Type B pancreatic cell (in vitro differentiated cells): ENCODE measurements at places on chromosomes 16 and 17. TPM values are rescaled to one million over a fixed set of nuclear protein-coding genes. Genes with fewer than 3 reads are reported as not detected.

- H3K36me3 ChIP-seq = no peaks in the 10 kb centered on the region
- DNase-seq = no peak
- H3K4me1 ChIP-seq = peaks cover 29% of the 10 kb centered on the region
- H3K27me3 ChIP-seq = peaks cover 67% of the 10 kb centered on the region
- H3K4me3 ChIP-seq = peak overlapping the region; percentile 91
These were observed 1.8 kb downstream of the SALL1 start for GRCh38 chr16:51149251-51149661.

DNA sequence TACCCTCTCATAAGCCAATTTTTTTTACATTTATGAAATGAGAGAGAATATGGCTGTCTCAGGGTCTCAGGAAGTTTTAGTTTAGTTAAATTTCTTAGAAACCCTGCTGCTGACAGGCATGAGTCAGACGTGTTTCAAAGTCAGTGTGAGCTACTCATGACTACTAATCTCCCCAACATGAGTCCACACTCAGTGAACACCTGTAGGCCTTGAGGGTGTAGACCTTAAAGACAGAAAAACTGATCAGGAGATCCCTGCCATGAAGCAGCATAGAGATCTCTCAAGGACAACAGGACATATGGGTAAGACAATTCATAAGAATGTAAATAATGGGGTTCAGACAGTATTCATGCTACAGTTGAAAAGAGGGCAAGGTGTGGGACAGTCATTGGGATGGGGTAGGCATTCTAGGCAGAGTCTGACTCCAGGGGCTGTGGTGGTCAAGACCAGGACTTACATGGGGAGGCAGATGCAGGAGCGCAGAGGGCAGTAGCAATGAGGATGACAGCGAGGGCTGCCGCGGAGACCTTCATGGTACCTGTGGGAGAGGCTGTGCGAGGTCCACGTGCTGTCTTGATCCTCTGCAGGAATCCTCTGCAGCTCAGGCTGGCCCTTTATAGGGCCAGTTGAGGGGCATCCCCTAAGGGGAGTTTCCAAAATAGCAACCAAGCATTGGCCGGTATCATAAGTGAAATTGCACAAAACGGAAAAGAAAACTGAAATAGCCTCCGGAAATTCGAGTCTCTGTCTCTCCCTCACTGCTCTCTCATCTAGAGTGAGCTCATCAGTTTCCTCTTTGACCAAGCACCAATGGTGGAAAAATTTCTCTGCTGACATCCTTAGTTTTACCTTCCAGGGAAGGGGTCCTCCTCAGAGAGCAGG lies at the start of gene CCL5:
CCL5 (minus strand) TSS at position 588 of the 882 bp plus-strand sequence.
- H3K4me1 ChIP-seq = peaks cover 5% of the 10 kb centered on the region
- H3K4me3 ChIP-seq = no peak within 1 kb of the TSS
- H3K27me3 ChIP-seq = no peaks in the 10 kb centered on the region
- no peak for DNase-seq
- H3K36me3 ChIP-seq = no peaks in the 10 kb centered on the region

DNA sequence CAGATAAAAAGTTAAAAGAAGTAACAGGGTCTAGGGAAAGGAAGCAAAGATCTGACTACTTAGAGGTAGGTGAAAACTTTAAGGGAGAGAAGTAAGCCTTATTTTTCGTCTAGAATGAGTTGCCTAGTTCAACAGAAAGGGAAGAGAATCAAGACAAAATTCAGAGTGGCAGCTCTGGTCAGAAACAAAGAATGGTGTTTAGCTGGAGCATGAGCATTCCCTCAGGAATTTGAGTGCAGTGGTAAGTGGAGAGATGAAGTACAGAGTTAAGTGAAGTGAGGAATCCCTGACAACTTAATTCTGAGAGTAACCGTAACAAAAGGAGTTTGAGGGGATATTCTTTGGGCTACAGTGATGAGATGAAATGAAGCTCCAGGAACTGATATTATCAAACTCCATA lies 11.5 kb downstream of the SMG6 start:
- H3K27ac ChIP-seq = no peak overlapping the region
- DNase-seq = no peak
- no peaks in the 10 kb centered on the region for H3K27me3 ChIP-seq
- H3K4me1 ChIP-seq = peaks cover 11% of the 10 kb centered on the region

DNA sequence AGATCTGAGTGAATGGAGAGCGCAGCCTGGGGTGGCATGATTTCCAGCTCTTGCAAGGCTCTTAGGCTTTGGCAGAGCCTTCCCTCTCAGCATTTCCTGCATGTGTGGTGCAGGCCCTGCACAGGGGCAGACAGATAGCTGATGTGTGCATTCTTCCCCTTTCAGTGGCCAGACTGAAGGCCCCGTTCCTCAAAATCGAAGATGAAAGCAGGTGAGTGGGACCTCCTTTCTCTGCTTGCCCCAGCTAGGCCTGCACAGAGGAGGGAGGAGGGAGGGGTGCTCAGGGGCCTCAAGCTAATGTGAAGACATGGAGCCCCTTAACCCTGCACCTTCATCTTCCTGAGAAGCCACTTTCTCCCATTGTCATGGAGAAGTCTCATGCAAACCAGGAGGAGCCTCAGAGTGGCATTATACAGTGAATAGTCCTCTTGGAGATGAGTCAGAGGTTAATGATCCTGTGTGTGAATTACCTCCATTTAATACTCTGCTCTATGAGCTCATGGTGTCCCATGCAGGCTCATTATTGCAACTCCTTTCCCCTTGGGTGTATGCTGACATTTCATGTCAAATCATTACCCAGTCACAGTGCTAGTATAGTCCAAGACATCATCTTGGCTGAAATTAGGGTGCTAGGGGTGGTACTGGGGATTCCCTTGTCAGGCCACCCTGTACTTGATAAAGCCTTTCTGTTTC lies 20.4 kb upstream of the ADAM11 start:
- DNase-seq = no peak
- no peak overlapping the region for H3K4me3 ChIP-seq
- H3K27me3 ChIP-seq = no peaks in the 10 kb centered on the region
- H3K36me3 ChIP-seq = peaks cover 9% of the 10 kb centered on the region
- no peaks in the 10 kb centered on the region for H3K4me1 ChIP-seq

GRCh38 chr16:63684149-63685101 lies 1437.4 kb downstream of the CDH11 start:
- no peak overlapping the region for H3K4me3 ChIP-seq
- H3K4me1 ChIP-seq = no peaks in the 10 kb centered on the region
- no peaks in the 10 kb centered on the region for H3K27me3 ChIP-seq
- no peak overlapping the region for H3K27ac ChIP-seq

DNA sequence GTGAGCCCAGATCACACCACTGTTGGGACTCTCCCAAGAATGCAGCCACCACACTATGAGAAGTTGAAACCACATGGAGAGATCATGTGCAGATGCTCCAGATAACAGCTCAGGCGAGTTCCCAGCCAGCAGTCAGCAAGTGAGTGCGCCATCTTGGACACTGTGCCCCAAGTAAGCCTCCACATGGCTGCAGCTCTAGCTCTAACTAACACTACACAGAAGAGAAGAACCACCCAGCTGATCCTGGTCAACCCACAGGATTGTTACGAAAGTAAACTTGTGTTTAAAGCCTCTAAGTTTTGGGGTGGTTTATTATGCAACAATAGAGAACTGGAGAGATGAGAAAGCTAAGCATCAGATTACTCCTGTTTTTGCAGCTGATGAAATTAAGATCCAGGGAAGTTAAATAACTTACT lies 25.8 kb downstream of the SLC38A7 start:
- no peaks in the 10 kb centered on the region for H3K27me3 ChIP-seq
- peaks cover 15% of the 10 kb centered on the region for H3K4me1 ChIP-seq
- H3K36me3 ChIP-seq = no peaks in the 10 kb centered on the region
- no peak overlapping the region for H3K4me3 ChIP-seq
- no peak overlapping the region for H3K27ac ChIP-seq
- no peak for DNase-seq

DNA sequence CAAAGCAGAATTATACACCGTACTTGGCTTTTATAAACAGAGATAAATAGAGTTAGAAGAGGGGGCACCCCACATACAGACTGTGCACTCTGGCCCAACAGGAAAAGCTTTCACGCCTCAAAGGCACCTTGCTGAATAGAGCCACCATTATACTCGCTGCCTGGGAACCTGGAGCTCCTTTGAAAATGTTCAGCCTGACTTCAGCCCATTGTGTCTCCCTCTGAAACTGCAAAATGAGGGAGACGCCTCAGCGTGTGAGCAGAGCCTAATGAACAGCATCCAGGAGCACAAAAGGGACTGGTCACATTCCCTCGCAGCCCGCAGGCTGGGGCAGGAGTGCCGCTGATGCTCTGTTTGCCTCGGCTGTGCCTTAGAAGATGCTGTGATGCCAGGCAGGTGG lies 46.3 kb downstream of the ABCC12 start:
- no peak overlapping the region for H3K27ac ChIP-seq
- H3K4me3 ChIP-seq = no peak overlapping the region
- no peaks in the 10 kb centered on the region for H3K4me1 ChIP-seq
- no peak for DNase-seq
- no peaks in the 10 kb centered on the region for H3K36me3 ChIP-seq

GRCh38 chr17:5511401-5512225 lies 25.2 kb downstream of the MIS12 start:
- H3K27me3 ChIP-seq = peaks cover 17% of the 10 kb centered on the region
- H3K4me1 ChIP-seq = no peaks in the 10 kb centered on the region
- no peak for DNase-seq
- no peak overlapping the region for H3K4me3 ChIP-seq

DNA sequence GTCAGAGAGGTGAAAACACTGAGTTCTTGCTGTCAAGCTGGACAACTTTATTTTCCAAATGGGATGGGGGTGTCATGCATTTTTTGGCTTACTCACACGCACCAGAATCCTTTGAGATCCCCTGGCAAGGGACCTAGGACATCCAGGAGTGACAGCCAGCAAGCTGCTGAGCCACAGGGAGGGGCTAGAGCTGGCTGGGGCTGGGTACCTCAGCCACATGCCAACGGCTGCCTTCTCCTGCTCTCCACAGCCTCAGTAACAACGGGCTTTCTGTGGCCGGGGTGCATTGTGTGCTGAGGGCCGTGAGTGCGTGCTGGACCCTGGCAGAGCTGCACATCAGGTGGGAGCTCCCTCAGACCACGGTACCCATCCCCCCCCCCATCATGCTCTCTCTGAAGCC lies 47.6 kb downstream of the NLRC5 start:
- peaks cover 16% of the 10 kb centered on the region for H3K27me3 ChIP-seq
- H3K36me3 ChIP-seq = no peaks in the 10 kb centered on the region
- no peak overlapping the region for H3K4me3 ChIP-seq

DNA sequence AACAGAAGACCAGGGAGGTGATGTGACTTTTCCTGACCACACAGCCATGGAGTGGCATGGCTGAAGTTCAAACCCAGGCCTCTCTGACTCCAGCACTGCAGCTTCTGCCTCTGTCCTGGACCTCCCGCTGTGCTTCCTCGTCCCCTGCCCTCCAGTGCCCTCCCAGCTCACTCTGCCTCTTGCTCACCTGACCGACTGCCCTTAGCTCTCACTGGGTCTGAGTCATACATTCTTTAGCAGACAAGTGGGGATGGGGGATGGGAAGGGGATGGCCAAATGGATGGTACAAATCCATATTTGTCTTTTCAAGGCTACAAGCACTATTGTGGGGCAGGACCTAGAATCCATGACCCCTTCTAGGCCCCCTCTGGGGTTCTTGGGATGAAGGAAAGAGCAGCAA lies 33.0 kb downstream of the PITPNM3 start:
- no peaks in the 10 kb centered on the region for H3K27me3 ChIP-seq
- H3K36me3 ChIP-seq = no peaks in the 10 kb centered on the region
- no peak overlapping the region for H3K4me3 ChIP-seq
- no peak overlapping the region for H3K27ac ChIP-seq

GRCh38 chr16:26806657-26807056 lies 260.1 kb upstream of the C16orf82 start:
- H3K4me1 ChIP-seq = no peaks in the 10 kb centered on the region
- peaks cover 30% of the 10 kb centered on the region for H3K27me3 ChIP-seq
- no peaks in the 10 kb centered on the region for H3K36me3 ChIP-seq
- DNase-seq = no peak
- no peak overlapping the region for H3K27ac ChIP-seq
- no peak overlapping the region for H3K4me3 ChIP-seq

GRCh38 chr16:54165174-54165911 lies 121.2 kb downstream of the IRX3 start:
- DNase-seq = no peak
- H3K4me1 ChIP-seq = peaks cover 5% of the 10 kb centered on the region
- no peak overlapping the region for H3K4me3 ChIP-seq
- no peak overlapping the region for H3K27ac ChIP-seq
- H3K27me3 ChIP-seq = peaks cover 13% of the 10 kb centered on the region
- H3K36me3 ChIP-seq = no peaks in the 10 kb centered on the region

GRCh38 chr16:49504626-49505025 lies 131.0 kb downstream of the C16orf78 start:
- H3K27me3 ChIP-seq = no peaks in the 10 kb centered on the region
- H3K36me3 ChIP-seq = peaks cover 10% of the 10 kb centered on the region
- no peak overlapping the region for H3K4me3 ChIP-seq

GRCh38 chr16:89842471-89843408 lies 14.5 kb downstream of the SPIRE2 start:
- no peak overlapping the region for H3K27ac ChIP-seq
- no peak overlapping the region for H3K4me3 ChIP-seq
- H3K36me3 ChIP-seq = no peaks in the 10 kb centered on the region
- peaks cover 6% of the 10 kb centered on the region for H3K4me1 ChIP-seq
- no peak for DNase-seq

DNA sequence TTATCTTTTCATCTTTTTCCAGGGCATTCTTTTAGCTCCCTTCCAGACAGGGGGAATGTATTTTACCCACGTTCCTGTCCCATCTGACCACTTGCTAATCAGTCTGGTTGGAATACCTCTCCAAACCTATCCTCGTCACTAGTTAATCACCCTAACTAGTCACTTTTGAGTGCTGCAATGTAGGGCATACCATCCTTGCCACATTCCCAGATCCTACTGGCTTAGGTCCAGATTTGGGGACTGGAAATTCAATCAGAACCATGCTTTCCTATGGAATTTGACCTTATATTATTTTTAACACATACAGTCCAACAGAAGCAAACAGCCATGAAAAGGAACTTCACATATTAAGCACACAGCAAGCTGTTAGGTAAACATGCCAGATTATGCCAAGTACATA lies 29.7 kb downstream of the NACA2 start:
- no peak for DNase-seq
- H3K27me3 ChIP-seq = peaks cover 14% of the 10 kb centered on the region
- no peak overlapping the region for H3K27ac ChIP-seq
- no peaks in the 10 kb centered on the region for H3K4me1 ChIP-seq

DNA sequence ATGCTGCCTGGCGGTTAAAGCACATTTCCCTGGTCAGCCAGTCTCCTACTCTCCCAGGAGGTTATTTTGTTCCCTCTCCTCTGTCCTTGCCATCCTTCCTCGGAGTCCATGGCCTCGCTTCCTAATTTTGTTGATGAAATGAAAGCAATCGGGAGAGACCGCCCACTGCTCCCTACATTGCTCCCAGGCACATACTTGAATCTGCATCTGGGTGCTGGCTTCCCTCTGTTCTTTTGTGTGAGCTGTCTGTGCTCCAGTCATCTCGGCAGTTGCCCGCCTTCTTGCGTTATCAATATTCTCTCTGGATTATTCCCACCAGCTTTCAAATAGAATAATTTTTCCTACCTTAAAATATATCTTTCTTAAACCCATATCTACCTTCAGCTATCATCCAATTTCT lies 11.1 kb downstream of the KRT23 start:
- peaks cover 8% of the 10 kb centered on the region for H3K36me3 ChIP-seq
- peaks cover 7% of the 10 kb centered on the region for H3K4me1 ChIP-seq
- no peak overlapping the region for H3K4me3 ChIP-seq
- no peak for DNase-seq
- no peaks in the 10 kb centered on the region for H3K27me3 ChIP-seq

- H3K27ac ChIP-seq = no peak overlapping the region
- H3K36me3 ChIP-seq = no peaks in the 10 kb centered on the region
- peaks cover 9% of the 10 kb centered on the region for H3K4me1 ChIP-seq
- DNase-seq = no peak
- H3K27me3 ChIP-seq = no peaks in the 10 kb centered on the region
These were observed 5.3 kb downstream of the OSGIN1 start for GRCh38 chr16:83958137-83958845.

ABCA6 gene
- 0.36 and 0.48 TPM in 2 replicates for total RNA-seq

TMC8 gene
- 0.85 and 0.90 TPM in 2 replicates for total RNA-seq

FLYWCH2 gene
- 43.1 and 45.9 TPM in 2 replicates for total RNA-seq

KCNH4 gene
- total RNA-seq = not detected in 2 replicates

TBC1D3G gene
- total RNA-seq = not detected in 2 replicates

TSNAXIP1 gene
- 3.9 and 7.2 TPM in 2 replicates for total RNA-seq

KCNJ18 gene
- not detected in 2 replicates for total RNA-seq
